ENCODE measurements at places on chromosomes 13 and 19.

DNA sequence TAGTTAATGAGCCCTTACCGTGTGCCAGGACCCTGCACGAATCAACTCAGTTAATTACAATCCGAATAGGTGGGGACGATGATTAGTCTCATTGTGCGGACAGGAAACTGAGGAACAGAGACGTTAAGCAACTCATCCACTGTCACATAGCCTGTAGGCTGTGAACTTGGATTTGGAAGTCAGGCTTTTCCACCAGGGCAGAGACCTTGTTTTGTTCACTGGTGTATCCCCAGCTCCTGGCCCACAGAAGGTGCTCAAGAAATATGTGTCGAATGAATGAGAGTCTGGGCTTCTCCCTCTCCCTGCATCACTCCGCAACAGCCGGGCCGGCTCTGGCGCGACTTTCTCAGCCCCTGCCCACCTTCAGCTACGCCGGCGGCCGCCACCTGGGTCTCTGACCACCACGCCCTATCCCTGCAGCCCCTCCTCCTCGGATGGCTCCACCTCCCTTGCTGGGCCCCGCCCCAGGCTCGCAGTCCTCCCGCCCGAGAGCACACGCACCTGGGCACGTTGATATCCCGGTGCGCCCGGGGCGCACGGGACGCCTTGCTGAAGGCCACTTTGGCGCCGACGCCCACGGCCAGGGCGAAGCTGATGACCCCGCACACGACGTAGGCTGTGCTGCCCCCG is 1.3 kb downstream of the SHISA7 start:
- no peak for DNase-seq

DNA sequence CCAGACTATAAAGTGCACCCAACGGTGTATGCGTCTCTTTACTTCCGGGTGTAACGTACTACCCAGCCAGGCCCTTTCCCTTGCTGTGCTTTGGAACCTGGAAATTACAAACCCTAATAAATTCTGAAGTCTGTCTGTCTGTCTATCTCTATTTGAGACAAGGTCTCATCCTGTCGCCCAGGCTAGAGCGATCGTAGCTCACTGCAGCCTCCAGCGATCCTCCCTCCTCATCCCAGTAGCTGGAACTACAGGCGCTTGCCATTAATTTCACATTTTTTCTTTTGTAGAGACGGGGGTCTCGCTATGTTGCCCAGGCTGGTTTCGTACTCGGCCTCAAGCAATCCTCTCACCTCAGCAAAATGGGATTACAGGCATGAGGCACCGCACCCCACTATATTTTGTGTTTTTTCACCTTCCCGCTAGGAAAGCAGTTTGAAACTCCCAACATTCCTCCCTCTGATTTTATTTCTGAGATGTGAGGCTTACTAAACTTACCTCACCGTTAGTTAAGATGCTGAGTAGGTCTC is 469 bp upstream of the RNF6 start:
- DNase-seq, result no peak

DNA sequence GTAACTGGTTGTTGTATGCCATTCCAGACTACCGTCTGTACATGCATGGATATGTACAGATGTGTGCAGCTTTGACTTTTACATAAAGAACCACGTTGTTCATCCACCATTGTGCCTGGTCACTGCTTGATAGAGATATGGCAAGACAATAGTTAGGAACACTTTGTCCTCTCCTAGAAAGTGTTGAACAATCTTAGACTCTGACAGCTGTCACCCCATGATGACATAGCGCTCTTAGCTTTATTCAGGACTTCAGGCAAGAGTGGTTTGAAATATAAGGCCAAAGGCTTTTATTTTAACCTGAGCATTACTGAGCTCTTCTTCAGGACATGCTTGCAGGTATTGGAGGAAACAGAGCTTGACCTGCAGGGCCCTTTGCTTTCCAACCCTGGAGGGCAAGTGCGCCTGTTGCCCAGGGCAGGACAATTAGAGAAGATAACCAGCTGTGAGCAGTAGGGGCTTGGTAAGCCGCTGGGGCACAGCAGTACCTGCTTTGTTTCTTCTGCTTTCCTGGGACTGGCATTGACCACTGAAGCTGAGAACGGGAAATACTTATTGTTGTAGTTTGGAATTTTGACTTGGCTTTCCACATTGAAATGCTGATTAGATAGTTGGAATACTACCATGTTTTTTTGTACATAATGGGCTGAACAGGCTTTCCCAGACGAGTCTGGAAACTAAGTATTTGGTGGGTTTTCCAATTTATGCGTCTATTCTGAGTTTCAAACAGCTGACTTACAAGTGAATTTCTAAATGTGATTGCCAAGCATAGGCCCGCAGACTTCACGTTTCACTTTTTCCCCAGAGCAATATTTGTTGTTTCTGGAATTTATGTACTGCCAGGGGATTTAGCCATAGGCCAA is 51.1 kb downstream of the GARRE1 start:
- DNase-seq, result no peak

GRCh38 chr19:45159210-45159970 is 1.4 kb downstream of the NKPD1 start:
- DNase-seq, result no peak

DNA sequence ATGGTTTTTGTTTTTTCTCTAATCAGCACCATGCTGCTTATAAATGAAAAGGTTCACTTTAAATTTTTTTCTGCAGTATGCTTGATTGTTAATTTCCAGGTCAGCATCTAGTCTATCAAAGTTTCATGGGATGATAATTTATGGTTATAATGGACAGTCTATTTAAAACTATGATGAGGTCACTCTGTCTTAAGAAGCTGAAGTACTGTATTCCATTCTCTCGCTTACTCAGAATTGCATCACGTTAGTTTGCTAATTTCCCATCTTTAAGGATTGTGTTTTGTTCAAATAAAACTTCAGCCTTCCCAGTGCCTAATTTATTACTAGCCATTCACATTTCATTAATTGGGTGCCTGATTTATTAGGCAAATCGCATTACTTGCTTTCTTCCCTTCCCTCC is 94.3 kb downstream of the GPC6 start:
- DNase-seq, result no peak

DNA sequence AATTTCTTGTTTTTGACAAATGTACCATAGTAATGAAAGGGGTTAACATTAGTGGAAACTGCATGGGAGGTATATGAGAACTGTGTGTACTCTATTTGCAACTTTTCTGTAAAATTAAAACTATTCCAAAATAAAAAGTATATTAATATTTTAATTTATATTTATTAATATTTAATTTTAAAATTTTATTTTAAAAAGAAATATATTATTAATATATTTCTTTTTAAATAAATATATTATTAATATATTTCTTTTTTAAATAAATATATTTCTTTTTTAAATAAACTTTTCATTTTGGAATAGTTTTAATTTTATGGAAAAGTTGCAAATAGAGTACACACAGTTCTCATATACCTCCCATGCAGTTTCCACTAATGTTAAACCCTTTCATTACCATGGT is 101.1 kb upstream of the SLC7A1 start:
- no peak for DNase-seq

GRCh38 chr19:55484593-55485438 is at the start of gene NAT14:
Gene NAT14, plus strand, starts transcription at chr19:55485188. Its CDS starts 521 bp downstream, at chr19:55485709.
- peak; percentile 23 for DNase-seq

DNA sequence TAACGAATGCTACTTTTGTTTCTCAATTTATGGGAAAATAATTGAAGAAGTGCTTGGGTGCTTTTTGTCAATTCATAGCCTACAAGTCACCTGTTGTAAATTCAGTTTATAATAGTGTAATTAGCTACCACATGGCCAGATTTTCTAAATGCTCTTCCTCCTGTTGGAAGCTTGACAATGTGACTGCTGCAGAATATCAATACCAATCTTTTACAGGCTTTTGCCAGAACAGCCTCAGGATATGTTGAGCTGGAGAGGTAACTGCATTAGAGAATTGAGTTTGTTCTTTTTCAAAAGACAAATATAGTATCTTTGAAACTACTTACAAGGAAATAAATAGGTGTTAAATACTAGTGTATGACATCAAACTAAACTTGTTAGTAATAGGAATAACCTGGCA is 277.8 kb downstream of the POU4F1 start:
- no peak for DNase-seq

DNA sequence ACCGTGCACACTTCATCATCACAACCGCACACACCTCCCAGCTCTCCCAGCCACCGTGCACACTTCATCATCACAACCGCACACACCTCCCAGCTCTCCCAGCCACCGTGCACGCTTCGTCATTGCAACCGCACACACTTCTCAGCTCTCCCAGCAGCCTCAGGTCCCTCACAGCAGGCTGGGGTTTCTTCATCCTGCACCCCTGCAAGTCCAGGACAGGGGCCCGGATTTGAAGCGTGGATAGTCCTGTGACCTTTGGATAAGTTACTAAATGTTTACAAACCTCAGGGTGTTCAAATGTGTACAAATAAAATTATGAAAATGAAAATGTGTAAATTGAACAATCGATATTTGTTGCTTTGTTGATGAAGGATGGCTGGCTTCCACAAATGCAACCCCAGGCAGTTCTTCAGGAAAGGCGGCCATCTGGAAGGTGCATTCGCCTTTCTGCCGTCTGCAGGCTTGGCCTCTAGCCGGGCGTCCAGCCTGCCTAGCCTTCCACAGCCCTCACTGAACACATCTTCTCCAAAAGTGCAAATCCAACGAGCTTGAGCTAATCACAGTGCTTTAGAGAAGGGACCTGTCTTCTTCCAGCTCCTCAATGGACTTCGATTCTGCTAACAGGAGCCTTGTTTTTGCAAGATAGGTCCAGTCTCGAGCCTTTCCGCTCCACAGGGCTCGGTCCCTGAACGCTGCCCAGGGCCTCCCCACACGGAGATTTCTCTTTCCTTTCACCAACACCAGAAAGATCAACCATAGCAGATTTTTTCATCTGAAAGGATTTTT is 74.2 kb downstream of the SPACA7 start:
- DNase-seq, result no peak

DNA sequence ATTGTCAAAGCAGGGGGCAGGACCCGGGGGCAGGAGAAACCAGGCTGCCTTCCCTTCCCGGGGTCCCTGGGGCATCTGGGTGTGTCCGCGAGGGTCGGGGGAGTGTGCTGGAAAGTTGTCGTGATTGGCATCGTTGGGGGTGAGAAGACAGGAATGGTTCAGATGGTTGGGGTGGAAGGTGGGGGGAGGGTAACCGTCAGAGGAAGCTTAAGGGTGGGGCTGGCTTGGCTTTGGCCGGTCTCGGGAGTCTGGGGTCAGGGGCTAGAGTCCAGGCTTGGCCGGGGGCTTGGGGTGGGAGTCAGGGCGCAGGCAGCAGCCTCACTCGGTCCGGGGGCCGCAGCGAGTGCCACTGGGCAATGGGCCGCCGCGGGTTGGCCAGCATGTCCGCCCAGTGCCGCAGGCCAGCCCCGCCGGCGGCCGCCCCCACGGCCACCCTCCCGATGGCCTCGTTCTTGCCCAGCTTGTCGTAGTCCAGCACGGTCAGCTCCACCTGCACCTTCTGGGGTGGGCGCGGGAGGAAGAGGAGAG is 6.8 kb upstream of the DNAAF3 start:
- DNase-seq, result no peak

DNA sequence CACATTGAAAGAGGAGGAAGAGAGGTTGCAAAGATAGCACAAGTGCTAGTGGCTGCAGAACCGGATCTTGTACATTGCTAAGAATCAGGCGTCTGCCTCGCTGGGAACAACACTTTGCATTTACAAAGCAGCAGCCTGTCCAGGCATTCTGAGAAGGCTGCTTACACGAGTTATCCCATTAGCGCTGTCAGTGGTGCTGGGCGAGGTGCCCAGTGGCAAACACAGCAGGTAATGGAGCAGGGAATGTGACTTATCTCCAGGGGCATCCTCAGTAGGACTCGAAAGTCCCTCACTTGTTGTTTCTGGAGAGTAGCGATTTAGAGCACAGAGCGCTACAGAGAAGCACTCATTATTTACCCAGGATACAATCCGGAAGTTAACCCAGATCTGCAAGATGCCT is 209.6 kb downstream of the OLFM4 start:
- no peak for DNase-seq

DNA sequence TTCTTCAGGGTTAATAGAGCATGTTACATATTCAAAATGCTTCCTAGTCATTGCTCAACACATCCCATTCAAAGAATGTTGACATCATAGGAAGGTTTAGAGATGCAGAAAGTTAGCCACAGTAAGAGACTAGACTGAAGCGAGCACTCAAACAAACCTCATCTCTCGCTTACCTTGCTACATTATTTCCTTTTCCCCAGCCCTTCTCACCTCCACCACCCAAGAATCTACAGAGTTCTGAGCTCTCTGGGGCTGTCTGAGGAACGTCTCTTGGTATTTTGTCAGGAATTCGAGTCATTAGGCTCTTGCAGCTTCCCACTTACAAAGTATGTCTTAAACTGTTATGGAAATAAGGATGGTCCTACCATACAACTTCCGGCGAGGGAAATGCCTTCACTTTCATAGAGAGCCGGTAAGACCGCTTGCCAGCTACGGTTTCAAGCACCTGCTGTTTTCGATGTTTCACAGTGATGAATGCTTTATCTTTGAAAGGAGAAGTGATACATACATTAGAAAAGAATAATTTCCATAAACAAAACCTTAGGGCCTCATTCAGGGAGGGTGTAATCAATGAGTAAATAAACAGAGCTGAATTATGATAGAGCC is 65.1 kb downstream of the FLT1 start:
- peak; percentile 33 for DNase-seq

DNA sequence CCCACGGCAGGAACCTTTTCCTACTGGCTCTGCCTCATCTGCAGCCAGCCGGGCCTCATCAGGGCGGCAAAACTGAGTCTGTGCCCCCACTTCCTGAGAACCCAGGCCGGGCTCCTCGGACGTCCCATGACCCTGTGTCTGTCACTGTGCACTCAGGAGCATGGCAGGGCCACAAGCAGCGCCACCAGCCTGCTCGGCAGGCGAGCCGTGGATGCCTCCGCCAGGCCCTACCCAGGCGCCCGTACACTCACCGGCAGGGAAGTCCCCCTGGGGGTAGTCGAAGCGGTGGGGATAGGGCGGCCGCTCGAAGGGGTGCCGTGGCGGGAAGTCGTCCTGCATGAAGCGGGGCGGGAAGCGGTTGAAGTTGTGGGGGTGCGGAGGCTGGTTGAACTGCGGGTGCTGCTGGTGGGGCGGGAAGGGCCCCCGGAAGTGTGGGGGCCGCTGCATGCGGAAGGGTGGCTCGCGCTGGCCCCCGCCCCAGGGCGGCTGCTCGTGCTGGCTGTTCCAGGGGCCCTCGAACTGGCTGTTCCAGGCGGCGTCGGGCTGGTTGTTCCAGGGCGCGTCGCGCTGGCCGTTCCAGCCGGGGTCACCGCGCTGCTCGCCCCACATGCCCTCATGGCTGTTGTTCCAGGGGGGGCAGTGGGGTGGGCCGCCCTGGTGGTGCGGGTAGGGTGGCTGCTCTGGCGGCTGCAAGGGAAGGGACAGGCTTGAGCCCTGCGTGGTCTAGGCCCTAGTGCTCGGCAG is 17.1 kb downstream of the CHERP start:
- no peak for DNase-seq

DNA sequence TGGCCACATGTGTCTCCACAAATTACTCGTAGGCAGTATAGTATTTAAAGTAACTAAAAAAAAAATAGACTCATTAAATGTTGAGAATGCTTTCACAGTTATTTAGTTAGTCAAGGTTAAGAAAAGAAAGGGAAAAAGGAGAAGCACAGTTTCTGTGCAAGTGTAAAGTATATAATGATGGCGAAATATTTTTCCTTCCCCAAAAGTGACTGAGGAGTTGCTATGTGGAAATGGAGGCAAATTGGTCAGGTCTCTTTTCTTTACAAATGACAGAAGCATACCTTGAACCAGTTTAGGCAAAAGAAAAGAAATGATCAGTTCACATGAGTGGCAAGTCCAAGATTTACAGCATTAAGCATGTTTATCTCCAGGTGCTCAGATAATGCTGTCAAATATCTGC is 18.0 kb downstream of the CSNK1A1L start:
- DNase-seq, result peak; percentile 57

- no peak for DNase-seq
Observed at GRCh38 chr19:38500450-38500849, 67.0 kb downstream of the RYR1 start.
